ENCODE measurements at places on chromosomes 2 and 18.

DNA sequence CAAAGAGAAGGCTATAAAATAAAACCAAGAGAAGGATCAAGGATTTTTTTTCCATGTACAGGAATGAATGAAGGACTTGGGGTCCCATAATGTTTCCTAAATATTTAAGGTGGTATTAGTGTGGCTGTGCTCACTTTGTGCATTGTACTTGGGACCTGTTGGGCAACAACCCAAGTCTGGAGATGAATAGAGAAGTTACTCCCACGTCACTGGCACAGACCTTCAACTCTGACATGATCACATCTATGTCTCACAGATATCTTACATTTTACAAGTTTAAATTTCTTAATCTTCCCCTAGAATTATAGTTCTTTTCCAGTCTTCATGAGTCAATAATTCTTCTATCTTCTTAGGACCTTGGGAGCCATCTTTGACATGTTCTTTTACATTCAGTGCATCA is 133.4 kb downstream of the PLCL1 start:
- DNase-seq = no peak

GRCh38 chr2:48356701-48357325 is 173.1 kb upstream of the STON1 start:
- no peak for DNase-seq

DNA sequence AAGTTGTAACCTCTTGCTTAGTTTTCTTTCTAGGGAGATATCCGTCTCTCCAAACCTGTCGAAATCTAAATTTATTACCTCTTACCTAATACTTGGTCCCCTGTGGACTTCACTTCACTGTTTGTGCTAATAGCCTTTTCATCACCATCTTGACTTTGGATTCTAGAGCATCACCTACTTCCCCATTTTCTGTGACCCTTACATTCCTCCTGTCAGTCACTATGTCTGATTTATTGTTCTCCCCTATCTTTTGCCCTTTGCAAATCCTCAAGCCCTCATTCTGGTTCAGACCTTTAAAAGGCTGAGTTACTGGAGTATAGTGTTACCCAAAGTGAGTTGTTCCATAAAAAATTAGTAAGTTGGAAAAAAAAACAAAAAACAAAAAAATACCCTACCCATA is 7.5 kb downstream of the MYO1B start:
- no peak for DNase-seq

GRCh38 chr18:10442551-10442971 is 11.9 kb upstream of the APCDD1 start:
- no peak for DNase-seq

- DNase-seq = no peak
Observed at GRCh38 chr2:42706836-42707235, 57.1 kb downstream of the OXER1 start.

- no peak for DNase-seq
Observed at GRCh38 chr2:165833156-165833555, 39.1 kb upstream of the GALNT3 start.

DNA sequence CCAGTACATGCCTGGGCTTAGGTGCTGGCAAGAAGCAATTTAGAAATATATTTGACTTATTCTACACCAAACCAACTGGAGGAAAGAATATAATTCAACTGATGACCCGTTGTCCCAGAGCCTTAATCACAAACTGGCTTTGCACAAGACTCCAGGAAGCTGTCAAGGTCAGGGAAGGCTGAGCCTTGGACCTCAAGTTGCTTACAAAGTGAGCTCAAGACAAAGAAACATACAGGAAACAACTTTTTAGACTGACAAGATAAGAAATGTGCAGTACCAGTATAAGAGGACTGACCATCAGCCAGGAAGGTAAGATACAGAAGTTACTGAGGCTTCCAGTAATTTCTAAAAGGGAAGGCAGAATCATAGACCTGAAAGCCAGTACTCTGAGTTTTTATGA is 35.0 kb upstream of the GPR55 start:
- DNase-seq = no peak

DNA sequence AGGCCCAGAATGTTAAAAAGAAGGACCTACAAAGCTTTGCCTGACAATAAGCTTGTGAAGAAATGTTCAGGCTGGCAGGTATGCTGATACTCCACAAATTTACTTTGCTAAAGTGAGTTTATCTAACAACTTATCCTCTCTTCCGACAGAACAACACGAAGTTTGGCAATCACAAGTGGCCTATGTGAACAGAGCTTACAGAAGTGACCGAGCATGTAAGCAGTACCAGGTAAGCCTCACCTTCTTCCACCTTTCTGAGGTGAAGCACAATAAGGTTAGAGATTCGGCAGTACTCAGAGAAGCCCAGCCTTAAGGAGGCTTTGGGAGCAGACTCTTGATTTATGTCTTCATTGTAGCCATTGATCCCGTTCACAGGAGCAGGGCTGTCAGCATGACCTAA is 9.0 kb upstream of the LCT start:
- DNase-seq = no peak
